ENCODE measurements at places on chromosomes 4 and X.

DNA sequence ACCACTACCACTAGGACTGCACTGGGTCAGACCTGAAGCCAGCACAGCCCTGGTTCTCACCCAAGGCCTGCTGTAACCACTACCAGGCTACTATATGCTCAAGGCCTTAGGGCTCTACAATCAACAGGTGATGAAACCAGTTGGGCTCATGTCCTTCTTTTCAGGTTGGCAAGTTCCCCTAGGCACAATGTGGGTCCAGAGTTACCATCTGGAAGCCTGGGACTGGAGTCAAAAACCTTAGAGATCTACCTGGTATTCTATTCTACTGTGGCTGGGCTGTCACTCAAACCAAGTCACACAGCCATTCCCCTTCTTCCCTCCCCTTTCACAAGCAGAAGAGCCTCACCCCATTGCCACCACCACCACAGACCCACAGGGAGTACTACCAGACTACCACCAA, 175.6 kb downstream of the RELL1 start:
- no peak for DNase-seq

GRCh38 chr4:25580633-25581467, 74.8 kb upstream of the SLC34A2 start:
- no peak for DNase-seq

DNA sequence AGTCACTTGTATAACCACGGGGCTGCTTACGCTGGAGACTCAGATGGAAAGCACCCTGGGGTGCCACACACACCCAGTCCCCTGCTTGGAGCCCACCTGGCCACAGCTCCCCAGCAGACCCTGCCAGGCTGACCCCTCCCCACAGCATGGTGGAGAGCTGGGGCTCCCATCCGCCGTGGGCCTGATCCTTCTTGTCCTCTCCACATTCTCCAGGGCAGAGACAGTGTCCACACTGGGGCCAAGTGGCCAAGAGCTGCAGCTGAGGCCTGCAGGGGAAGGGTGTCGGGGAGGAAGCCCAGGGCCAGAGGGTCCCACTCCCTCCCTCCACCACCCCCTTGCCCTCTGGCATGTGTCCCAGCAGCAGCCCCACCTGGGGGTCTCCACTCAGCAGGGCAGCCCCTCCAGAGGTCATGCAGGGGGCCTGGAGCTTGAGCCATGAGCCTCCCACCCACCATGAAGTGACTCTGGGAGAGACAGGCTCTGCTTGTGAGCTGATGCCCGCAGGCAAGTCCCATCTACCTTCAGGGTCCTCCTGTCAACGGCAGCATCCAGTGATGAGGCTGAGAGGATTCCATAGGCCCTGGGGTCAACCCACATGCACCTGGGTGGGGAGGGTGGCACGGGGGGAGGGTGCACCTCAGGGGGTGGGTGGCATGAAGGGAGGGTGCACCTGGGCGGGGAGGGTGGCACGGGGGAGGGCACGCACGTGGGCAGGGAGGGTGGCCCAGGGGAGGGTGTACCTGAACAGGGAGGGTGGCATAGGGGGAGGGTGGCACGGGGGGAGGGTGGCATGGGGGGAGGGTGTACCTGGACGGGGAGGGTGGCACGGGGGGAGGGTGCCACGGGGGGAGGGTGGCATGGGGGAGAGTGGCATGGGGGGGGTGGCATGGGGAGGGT, 56.4 kb downstream of the FAM53A start:
- no peak for DNase-seq

GRCh38 chrX:46551494-46552128, 6.4 kb upstream of the ZNF674 start:
- no peak for DNase-seq

GRCh38 chr4:172601195-172601594, 567.4 kb upstream of the GALNT7 start:
- DNase-seq, result no peak

- DNase-seq, result no peak
Measured at GRCh38 chr4:148216866-148217814, 225.1 kb downstream of the NR3C2 start.

- no peak for DNase-seq
Measured at GRCh38 chr4:105145156-105145902, 1.3 kb upstream of the TET2 start.

DNA sequence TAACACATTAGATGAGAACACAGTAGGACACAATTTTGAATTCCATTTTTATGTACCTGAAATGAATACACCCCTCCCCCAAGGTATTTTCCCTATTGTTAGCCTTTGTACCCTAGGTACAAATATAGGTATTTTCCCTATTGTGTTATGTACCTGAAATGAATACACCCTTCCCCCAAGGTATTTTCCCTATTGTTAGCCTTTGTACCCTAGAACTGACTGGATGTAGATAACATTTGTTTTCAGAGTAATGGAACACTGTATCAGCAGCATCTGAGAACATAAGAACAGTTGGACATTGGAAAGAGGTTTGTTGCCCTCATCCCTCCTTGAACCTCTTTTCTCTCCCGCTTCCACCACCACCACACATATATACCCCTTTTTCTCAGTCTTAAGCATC, 37.6 kb downstream of the YIPF6 start:
- DNase-seq, result no peak

- DNase-seq, result no peak
Measured at GRCh38 chr4:5891563-5892322, 1.1 kb downstream of the CRMP1 start.

- no peak for DNase-seq
Measured at GRCh38 chr4:86414686-86415085, 54.8 kb upstream of the MAPK10 start.

DNA sequence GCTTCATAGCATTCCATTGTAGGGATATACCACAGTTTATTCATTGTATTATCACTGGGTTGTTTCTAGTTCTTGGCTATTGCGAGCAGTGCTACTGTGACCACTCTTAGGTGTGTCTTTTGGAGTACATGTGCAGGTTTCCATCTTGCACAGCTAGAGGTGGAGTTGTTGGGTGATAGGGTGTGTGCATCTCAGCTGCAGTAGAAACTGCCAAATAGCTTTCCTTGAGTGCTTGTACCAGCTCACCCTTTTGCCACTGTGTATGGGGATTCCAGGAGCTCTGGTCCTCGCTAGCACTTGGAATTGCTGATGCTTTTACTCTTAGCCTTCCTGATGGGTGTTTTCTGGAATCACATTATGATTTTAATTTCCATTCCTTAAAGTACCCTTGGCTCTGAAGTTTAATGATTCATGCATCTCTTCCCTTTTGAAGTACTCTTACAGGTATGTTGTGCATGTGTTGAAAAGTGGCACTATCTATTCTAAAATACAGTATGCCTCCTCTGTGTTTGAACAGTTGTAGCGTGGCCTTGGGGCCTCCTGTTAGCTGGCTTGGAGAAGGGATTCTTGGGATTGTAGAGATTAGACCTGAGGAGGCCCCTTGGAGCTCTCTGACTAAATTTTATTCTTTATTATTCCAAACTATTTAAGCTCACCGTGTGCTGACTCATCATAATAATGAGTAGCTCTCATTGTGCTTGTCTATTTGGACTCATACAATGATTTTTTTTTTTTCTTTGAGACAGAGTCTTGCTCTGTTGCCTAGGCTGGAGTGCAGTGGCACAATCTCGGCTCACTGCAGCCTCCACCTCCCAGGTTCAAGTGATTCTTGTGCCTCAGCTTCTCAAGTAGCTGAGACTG, 38.4 kb downstream of the HTT start:
- no peak for DNase-seq

DNA sequence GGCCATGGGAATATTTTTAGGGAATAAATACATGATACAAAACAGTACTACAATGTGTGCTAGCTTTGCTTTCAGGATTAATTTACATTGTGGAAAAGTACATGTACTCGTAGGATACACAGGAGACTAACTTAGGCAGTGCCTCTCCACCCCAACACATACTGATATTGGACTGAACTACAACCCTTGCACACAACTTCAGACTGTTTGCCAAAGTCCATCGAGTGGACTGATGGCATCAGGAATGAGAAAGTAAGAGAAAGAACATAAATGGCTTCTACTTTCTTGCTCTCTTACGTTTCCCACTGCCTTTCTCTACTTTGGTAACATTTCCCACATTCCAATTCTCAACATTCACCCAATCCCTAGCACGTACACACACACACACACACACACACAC, 130.1 kb downstream of the RNF150 start:
- DNase-seq, result no peak

GRCh38 chr4:48858130-48858529, 27.2 kb downstream of the OCIAD1 start:
- DNase-seq, result no peak

GRCh38 chrX:150421816-150422215, 58.7 kb downstream of the MAMLD1 start:
- DNase-seq, result no peak

- no peak for DNase-seq
Measured at GRCh38 chrX:63758011-63758410, 27.0 kb downstream of the ARHGEF9 start.

- no peak for DNase-seq
Measured at GRCh38 chr4:63620271-63620670, 789.0 kb downstream of the TECRL start.

DNA sequence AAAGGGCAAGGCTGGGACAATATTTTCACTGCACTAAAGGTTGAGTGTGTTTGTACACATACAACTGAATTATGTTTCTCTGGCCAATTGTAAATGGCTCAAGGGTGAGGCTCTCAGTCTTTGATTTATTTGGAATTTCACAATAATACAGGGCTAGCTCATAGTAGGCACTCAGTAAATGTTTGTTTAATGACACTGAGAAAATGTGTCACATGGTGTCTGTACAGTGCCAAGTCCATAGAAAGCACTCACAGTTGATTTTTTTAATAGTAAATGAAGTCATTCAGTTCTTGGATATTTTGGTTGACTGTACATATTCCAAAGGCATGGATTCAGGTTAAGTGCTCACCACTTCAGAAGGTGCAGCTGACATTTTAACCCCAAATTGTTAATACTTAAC, 176.4 kb downstream of the IL1RAPL2 start:
- no peak for DNase-seq

DNA sequence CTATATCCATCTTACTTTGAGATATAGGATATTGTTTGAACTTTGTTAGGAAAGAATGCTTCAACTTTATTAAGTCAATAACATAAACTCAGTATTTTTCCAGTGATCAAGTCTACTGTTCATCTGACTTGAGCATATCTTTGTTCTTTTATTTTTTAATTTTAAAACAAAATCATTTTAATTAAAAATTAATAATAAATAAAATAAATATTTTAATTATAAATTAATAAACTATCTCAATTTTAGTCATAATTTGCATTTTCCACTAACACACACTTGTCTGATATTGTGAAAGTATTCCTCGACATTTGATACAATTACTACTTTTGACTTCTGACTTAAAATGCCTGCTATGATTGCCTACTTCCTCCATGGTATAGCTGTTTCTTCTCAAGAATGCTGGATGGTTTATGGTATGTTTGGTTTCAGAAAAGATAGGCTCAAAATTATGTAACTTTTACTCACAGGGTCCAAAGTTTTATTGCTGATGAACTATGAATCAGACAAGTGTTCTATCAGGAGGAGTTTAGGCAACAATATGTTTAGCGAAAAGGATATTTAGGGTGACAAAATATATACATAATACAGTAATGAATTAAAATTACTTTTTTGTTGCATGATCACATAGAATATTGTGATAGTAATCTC, 1132.3 kb upstream of the PCDH10 start:
- no peak for DNase-seq

DNA sequence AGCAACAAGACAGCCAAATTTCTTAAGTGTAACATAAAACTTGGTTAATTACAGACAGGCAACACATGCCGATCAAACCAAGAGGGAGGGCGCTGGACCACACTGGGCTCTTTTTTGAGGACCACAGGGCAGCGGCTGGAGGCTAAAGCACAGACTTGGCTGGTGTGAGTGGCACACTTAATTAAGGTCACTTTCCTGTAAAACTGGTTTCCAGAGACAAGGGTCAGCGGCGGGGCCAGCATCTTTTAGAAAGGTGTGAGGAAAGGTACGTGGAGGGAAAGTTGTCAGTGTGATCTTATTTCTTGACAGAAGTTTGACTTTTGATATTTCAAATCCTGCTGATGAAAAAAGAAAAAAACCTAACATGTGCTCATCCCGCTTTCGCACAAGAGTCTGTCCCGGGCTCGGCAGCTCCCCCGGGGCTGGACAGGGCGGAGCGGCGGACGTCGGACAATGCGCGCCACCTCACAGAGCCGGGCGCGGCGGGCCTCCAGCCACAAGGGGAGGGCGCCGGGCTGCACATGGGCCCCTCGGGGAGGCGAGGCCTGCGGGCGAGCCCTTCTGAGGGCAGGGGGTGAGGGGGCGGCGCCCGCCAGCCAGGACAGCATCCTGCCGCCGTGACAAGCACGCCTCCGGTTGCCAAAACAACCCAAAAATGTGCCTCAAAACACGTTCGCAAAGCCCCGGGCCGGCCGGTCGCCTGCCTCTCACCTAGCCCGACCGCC, 660 bp upstream of the HSPA4L start:
- peak; percentile 12 for DNase-seq

DNA sequence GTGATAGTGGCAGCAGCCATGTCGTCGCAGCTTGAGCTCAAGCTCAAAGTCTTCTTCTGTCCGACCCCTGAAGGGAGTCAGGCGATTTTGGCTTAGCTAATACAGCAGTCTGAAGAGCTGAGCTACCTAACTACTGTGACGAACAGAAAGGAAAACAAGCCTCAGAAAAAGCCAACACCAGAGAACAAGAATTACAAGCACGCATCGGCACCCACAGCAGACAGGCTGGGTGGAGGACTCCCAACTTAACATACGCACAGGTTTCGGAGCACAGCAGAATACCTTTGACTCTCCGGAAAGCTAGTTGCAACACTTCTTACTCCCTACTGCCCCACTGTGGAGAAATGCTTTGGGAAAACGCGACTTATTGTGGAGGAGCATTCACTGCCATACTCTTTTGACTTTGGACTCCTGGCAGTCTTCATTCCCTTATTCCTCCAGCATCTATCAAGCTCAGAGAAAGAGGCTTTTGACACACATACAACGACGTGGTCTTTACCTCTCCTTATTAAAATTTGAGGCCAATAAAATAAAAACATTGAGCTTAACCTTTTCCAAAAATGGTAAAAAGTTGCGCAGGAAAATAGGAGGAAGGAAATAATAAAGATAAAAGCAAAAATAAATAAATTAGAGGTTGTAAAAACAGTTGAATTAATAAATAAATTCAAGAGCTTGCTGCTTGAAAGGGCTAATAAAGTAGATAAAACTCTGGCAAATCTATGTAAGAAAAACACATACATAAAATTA, 41.3 kb upstream of the GPC3 start:
- peak; percentile 26 for DNase-seq

GRCh38 chr4:142719854-142720541, 126.1 kb downstream of the INPP4B start:
- no peak for DNase-seq

DNA sequence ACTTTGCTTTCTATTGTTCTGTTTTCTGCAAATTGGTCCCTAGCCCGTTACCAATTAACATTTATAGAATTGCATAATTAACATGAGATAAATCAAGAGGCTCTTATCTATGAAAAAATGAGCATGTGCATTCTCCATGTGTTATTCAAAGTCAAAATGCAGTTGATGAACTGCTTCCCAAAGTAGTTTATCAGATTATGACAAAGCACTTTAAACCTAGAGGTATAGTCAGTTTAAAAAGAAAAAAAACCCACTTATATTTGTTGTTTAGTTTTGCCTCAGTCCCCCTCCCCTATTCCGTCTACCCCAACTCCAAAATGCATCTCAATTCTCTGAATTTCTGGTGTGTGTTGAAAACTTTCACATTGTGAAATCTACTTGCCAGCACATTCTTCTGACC, 119.5 kb downstream of the ATXN3L start:
- DNase-seq, result no peak

Measured in activated naive CD4-positive, alpha-beta T cell treated with anti-CD3 and anti-CD28 coated beads, Interleukin-2, amount 50 U/mL, for 16 hours (primary cell).